ENCODE measurements at places on chromosomes 6 and 20. TPM values are rescaled to one million over a fixed set of nuclear protein-coding genes. Genes with fewer than 3 reads are reported as not detected.

DNA sequence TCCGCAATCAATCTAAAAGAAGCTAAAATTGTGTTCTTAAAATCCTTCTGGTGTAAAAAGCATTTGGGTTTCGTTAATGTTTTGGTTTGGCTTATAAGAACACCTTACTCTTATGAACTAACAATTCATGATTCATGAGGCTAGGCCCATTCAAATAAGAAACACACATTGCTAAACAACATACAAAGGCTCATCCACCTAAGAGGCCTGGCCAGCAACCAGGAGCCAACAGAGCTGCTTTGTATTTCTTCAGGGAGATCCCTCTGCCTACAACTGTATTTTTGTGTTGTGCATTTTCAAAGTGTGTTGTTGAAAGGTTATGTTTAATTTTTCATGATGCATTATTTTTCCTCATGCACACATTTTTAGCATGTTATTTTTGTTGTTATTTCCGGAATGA is 98.6 kb downstream of the PTPRK start:
- no peak for DNase-seq

The TBXT gene
- total RNA-seq: not detected

- DNase-seq: peak; percentile 51
These were observed 76.5 kb downstream of the QKI start for GRCh38 chr6:163490826-163491577.

GRCh38 chr20:47252879-47253307 is 103.6 kb downstream of the ZMYND8 start:
- no peak for DNase-seq

GRCh38 chr6:29744131-29744530 is 20.9 kb downstream of the HLA-F start:
- DNase-seq: no peak

DNA sequence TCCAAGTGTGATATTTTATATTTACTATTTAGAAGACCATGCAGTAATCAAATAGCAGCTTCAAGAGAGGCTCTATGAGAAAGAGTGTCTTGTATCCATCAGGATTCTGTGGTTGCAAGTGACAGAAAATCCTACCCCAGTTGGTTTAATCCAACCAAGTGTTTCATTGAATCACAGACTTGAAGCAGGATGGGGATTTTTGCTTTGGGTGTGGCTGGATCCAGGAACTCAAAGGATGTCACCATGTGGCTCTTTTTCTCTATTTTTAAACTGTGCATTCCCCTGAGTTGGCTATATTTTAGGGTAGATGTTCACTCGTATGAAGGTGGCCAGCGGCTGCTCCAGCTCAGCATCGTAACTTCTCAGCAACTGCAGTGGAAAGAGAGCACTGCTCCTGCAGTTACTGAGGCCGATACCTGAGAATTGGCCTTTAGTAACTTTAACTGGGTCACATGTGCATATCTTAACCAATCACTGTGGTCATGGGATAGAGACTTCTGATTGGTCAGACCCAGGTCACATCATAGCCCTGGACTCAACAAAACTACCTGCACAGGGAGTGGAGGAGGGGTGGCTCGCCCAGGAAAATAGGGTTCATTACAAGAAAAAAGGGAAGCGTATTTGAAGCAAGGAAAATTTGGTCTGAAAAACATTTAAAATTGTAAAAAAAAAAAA is 396.1 kb upstream of the SULF2 start:
- no peak for DNase-seq
